ENCODE measurements at places on chromosomes 13 and 19. TPM values are rescaled to one million over a fixed set of nuclear protein-coding genes. Genes with fewer than 3 reads are reported as not detected.
A peak's percentile ranks its signal among the peaks of the same experiment; 100 is the strongest.

Gene ZNF790
- total RNA-seq = 7.0 TPM

Gene TOMM40
- 16.1 TPM for total RNA-seq

Gene NHLRC3
- total RNA-seq = 32.0 TPM

Gene ZNF230
- 5.0 TPM for total RNA-seq

Gene CD209
- total RNA-seq = 5.8 TPM

Gene PSG11
- total RNA-seq = 0.10 TPM

Gene CDC42EP5
- total RNA-seq = 19.0 TPM

Gene KMT2B
- 11.8 TPM for total RNA-seq

Gene CYP4F2
- 0.89 TPM for total RNA-seq

Gene ADGRE2
- 1.8 TPM for total RNA-seq

Gene NRTN
- total RNA-seq = 2.2 TPM

Gene HSH2D
- total RNA-seq = 0.79 TPM

Gene RB1
- total RNA-seq = 44.9 TPM

Gene VSTM1
- total RNA-seq = 1.7 TPM

Gene RFPL4AL1
- not detected for total RNA-seq

Gene C19orf38
- total RNA-seq = 3.6 TPM

- no peak for DNase-seq
Measured at GRCh38 chr13:73467125-73467524, 408.3 kb downstream of the KLF5 start.

DNA sequence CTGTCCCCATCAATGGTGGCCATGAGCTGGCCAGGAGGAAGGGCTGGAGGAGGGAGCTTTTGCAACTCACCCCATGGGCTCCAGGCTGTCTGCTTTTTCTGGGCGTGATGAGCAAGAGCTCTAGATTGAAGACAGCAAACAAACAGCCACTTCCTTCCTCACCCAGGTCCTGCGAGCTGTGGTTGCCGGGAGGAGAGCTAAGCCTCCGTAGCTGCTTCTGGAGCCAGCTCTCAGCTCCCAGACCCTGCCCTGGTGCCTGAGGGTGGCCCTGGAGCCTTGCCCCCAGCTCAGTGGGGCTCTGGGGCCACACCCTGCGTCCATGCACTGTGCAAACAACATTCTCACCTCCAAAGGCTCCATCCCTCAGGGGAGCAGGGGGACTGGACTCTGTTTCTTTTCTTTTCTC is 6.2 kb downstream of the MYO1F start:
- no peak for DNase-seq

- DNase-seq = no peak
Measured at GRCh38 chr19:3798137-3798536, 12.0 kb upstream of the MATK start.

GRCh38 chr19:40539070-40539469 is 37.6 kb upstream of the SHKBP1 start:
- DNase-seq = no peak

DNA sequence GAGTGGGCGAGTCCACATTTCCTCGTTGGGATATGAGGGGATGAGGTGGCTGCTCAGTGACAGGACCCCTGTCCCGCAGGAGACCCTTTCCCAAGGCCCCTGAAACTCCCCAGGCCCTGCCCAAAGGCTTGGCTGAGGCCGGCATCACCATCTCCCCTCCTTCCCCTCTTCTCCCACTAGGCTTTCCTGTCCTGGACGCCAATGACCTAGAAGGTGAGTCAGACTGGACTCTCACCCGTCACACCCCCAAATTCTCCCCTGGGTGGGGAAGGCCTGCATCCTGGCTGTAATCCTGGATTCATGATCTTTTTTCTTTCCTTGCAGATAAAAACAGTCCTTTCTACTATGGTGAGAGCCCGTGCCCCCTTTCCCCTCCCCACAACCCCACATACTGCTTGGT is 5.3 kb downstream of the FXYD3 start:
- no peak for DNase-seq

- DNase-seq = no peak
Measured at GRCh38 chr19:43425567-43426392, 11.1 kb downstream of the TEX101 start.

DNA sequence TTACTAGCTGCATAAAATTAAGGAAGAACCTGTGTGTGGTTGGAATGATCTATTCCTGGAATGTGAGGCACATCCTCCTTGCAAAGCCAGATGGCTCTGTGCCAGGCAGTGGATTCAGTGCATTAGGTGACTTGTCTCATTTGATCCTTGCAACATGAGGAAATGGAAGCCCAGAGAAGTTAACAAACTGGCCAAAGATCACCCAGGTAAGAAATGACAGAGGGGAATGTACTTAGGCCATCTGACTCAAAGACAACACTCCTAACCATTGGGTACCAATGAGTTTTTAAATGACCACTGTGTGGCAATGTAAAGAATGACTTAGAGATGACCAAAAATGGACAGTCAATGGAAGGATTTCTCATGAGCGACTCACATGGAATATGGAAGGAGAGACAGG is 114.2 kb upstream of the RXFP2 start:
- DNase-seq = no peak

DNA sequence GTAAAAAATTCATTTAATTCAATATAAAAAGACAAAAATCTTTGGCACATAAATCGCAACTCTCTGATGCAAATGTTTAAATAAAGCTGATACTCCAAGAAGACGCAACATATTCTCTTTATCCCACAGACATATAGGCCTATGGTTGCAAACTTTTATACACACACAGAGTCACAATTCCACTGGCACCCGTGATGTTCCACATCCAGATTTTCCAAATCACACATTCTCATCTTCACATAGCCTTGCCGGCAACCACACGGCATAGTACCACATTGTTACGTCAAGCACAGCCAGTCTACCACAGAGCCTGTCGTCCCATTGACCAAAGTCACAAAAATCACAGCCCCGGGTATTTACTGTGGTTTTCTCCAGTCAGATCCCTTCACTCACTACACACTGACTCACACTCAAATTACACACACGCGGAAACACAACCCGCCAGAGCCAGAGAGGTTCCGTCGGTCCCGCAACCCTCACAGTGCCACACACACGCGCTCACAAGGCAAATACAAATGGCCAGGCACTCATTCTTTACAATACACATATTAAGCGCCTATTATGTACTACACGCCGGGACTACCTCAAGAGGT is 546 bp upstream of the ZNF546 start:
- peak; percentile 71 for DNase-seq

GRCh38 chr13:105778196-105778595 is 757.3 kb downstream of the EFNB2 start:
- no peak for DNase-seq

- no peak for DNase-seq
Measured at GRCh38 chr13:109024611-109025010, 395.2 kb downstream of the MYO16 start.

DNA sequence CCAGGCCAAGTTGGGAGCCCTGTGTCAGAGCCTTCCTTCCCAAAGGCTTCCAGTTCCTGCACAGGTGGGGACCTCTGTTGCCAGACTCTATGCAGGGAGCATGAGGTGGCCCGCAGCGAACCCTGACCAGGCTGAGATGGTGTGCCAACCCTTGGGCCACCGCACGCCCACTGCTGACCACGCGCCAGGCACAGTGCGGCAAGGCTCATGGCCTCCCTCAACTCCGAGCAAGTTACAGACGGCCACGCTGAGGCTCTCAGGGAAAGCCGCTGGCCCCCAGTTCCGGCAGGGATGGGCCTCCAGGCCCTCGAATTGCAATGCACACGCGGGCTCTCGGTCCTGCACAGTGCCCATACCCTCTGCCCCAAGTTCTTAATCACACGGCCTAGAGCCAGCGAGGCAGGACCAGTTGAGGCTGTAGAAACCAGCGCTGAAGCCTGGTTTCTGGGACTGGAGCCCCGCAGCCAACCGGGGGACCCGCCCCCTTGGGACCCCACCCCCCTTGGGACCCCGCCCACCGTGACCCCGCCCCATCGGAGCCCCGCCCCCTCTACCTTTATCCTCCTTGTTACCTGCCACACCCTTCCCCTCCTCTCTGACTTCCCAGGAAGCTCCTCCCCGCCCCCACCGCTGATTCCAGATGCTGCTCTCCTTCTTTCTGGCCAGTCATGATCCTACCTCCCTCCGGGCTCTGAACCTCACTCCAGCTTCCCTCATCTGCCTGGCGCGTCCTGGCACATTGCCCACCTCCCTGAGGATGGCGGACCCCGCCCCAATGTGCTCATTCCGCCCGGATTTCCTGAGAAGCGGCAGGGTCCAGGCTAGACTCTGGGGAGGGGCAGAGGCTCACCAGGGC is 6.0 kb downstream of the PEX11G start:
- DNase-seq = no peak

DNA sequence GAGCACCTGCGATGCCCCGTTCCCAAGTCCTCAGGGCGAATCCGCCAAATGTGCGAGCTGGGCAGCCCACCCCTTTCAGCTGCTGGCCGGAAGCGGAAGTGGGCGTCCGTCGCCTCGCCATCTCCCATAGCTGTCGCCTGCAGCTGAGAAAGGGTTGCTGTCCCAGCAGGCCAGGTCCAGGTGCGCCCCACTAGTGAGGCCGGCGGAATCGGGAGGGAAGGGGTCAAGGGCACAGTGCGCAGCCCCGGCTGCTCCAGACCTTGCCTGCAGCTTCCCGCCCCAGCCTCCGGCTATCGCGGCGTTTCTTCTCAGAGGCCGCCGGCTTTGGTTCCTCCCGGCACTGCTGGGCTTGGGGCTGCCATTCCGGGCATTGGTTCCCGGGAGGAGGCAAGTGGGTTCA is at the start of gene ZNF177:
TSS of gene ZNF177 (plus strand) at position 109 of the 400 bp plus-strand sequence. CDS start 15,299 bp downstream, outside the sequence.
- DNase-seq = no peak

GRCh38 chr13:44652962-44653660 is 77.0 kb upstream of the TSC22D1 start:
- no peak for DNase-seq

GRCh38 chr13:114161644-114162532 is 17.2 kb upstream of the CFAP97D2 start:
- DNase-seq = peak; percentile 14

GRCh38 chr13:19618977-19619376 is 14.5 kb upstream of the MPHOSPH8 start:
- no peak for DNase-seq

DNA sequence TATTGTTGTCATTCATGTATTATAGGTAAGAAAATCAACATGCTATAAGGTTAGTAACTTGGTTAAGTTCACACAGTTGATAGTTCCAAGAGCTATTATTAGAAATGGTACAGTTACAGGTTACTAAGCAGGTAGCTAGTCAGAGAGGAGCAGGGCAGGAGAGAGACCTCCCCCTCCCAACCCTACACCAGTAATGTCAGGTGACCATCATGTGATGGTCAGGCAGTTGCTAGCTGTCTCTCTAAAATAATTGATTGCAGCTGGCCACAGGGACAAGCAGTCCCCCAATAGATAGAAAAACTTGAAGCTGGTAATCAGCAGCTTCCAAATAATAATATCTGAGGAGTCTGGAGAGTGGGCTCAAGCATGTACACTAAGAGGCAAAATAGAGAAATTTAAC is 14.6 kb downstream of the SLITRK1 start:
- DNase-seq = no peak

DNA sequence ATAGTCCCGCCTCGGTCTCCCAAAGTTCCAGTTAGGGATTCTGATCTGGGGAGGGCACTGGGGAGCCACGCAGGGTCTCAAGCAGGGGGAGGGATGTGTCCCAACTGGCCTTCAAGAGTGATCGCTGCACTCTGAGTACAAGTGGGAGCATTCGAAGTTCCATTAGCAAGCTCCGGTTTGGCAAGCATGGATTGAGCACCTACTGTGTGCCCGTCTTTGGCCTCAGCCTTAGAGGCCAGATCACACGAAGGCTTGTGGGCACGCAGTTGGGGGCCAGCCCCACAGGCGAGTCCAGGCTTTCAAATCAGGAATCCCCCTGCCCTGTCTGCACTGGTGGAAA is 32.1 kb upstream of the TCF3 start:
- DNase-seq = no peak

GRCh38 chr19:38735257-38735686 is 9.0 kb downstream of the CAPN12 start:
- no peak for DNase-seq

DNA sequence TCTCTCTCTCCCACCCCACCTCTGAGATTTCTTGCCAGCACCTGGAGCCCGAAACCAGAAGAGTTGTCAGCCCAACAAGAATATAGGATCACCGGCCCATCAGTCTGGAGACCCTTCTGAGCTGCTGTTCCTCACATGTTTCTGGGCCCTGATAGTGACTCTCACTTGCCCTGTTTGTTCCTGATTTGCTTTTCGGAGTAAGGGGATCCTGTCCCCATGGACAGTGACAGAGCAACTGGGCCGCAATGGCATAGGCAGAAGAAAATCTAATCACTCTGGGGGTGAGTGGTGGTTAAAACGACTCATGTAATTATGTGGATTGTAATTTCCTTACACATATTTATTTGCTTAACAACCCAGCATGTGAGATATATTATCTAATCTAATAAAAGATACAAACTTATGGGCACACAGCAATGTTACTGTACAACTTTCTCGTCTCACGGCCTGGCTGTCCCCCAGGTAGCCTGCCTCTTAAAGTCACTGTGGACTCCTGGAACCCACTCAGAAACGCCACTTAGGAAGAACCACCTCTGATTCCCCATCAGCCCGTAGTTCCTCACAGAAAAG is 663 bp upstream of the SMAD9 start:
- DNase-seq = no peak

GRCh38 chr13:73351730-73352129 is 292.9 kb downstream of the KLF5 start:
- no peak for DNase-seq

- no peak for DNase-seq
Measured at GRCh38 chr13:19681517-19681916, 48.1 kb downstream of the MPHOSPH8 start.

DNA sequence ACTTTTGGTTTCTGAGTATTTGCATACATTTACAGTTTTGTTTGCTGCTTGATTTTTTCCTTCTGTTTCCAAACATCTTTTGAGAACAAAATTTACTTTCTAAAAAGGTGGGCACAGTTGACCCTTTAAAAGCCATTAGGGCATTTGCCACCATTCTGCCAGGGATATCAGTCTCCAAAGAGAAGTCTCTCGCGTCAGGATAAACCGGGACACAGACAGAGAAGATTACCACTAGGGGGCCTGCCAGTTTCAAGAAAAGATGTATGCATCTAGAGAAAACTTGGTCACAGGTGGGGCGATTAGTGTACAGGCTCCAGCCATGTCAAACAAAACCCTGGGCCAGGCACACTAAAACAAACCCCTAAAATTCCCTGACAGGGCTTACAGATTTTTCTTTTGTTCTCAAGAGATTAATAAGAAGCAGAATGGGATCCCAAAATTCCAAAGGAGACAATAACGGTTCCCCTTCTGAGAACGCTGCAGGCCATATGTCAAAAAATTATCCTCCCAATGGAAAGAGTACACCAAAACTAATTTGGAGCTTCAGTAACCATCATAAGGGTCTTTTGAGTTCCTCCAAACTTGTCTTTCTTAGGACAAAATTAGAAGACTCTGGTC is 10.7 kb upstream of the PABPC3 start:
- DNase-seq = no peak
